A549 treated with Mapracorat at 1 μM for 4 hours (cell line): ENCODE measurements at places on chromosomes 13 and 19. TPM values are rescaled to one million over a fixed set of nuclear protein-coding genes. Genes with fewer than 3 reads are reported as not detected.

PLVAP gene
- total RNA-seq: not detected in 5 replicates

MEIOSIN gene
- 0.06 to 0.08 TPM (median 0.07 TPM) in 4 of 5 replicates, not detected in the other for total RNA-seq

TEX29 gene
- total RNA-seq: 0.27 TPM in 1 of 5 replicates, not detected in the others

ZNF565 gene
- 3.9 to 5.2 TPM (median 4.3 TPM) in 5 replicates for total RNA-seq

CBLC gene
- total RNA-seq: not detected in 5 replicates

PRR20C gene
- total RNA-seq: not detected in 5 replicates
